Left lung (tissue), 14 donors: ENCODE measurements at places on chromosomes 7 and 10. TPM values are rescaled to one million over a fixed set of nuclear protein-coding genes. Genes with fewer than 3 reads are reported as not detected.
A peak's percentile ranks its signal among the peaks of the same experiment; 100 is the strongest.

Gene HYAL4
- total RNA-seq: not detected

Gene ADAM12
- total RNA-seq: 22.4 TPM

DNA sequence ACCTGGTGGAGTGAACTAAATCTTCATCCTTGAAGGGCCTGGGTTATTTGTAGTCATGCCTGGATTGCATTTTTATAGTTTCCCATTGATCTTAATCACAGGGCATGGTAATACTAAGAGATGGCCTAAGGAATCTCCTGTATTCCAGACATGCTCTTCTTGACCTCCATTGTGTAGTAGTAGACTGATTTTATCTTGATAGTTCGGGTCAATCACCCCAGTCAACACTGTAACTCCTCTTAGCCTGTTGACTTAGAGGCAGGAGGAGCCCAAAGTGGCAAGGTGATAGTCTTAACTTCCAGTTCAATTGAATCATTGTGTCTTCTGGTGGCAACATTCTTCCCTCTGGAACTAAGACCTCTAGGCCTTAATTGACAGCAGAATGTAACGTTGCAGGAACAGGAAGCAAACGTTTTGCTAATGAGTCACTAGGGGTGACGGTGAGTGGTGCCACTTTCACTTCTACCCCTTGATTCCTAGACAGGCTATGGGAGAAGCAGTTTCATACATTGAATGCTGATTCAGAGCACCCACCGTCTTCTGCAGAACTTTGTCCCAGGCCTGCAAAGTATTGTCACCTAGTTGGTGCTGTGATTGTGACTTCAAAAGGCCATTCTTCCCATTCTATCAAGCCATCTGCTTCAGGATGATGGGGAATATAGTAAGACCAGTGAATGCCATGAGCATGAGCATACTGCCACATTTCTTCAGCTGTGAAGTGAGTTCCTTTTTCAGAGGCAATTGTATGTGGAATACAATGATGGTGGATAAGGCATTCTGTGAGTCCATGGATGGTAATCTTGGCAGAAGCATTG is 24.0 kb upstream of the PAPSS2 start:
- peak overlapping the region; percentile 60 for H3K27ac ChIP-seq
- DNase-seq: no peak
- no peaks in the 10 kb centered on the region for H3K36me3 ChIP-seq

GRCh38 chr7:159105832-159106811 is 38.5 kb downstream of the VIPR2 start:
- no peaks in the 10 kb centered on the region for H3K27me3 ChIP-seq
- peak; percentile 29 for DNase-seq

DNA sequence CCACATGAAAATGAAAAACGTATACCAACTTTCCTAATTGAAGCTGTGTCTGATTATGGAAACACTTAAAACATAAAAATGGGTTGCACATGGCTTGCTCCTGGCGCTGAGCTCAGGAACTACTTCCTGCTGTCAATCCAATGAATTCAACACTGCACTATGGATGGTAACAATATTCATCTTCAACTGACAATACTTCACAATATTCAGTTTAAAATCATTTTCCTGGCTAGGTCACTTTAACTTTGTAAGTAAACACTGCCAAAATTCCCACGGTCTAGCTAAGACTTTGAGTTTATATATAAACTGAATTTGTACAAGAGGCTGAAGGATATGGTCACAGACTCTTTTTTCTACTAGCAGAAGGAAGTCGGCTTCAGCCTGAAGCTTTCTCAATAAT is 556.9 kb downstream of the TNS3 start:
- H3K4me1 ChIP-seq: no peaks in the 10 kb centered on the region
- no peak overlapping the region for H3K4me3 ChIP-seq
- H3K36me3 ChIP-seq: no peaks in the 10 kb centered on the region
- H3K27me3 ChIP-seq: no peaks in the 10 kb centered on the region
